ENCODE measurements at places on chromosomes 7 and 10.

DNA sequence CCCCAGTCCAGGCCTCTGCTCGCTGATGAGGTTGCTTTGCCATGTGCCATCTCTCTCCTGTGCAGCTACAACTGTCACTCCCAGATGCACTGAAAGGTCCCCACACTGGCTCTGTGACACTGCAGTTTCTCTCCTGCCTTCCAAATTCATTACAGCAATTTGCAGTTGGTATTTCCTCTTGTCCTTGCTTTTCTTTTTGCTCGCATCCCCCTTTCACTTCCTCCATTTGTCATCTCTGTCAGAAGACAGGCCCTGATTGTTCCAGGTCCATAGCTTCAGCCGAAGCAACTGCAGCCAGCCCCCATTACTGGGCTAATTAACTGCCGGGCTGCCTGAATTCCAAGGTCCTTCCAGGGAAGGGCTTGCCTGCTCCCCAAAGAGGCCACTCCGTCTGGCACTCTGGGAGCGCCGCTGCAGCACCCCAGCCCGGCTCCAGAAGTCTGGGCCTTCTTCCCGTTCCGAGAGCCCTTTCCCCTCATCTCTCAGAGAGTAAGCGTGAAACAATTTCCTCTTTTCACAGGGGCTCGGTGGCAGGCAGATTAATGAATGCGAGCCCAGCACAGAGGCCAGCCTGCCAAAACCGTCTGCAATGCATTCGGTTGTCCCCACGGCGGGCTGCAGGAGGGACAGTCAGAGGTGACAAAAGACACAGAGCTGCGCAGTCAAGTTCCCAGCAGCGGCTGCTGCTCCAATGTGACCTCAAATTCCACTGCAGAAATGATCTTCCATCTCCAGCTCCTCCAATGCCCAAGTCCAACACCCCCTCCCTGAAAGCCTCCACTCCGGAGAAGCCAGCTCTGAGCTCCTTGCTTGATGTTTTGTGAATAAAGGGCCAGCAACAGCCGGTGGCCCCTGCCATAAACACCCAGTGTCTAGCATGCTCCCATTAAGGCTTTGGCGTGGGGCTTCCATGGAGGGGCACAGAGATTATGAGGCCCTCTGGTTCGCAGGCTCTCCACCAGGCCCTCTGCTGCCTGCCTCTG, 279.4 kb upstream of the HABP2 start:
- DNase-seq: no peak

- no peak for DNase-seq
Measured at GRCh38 chr7:15905251-15906040, 219.0 kb upstream of the MEOX2 start.

- DNase-seq: no peak
Measured at GRCh38 chr7:121392277-121393004, 3.7 kb downstream of the FAM3C start.

GRCh38 chr10:1420661-1421362, 316.5 kb downstream of the ADARB2 start:
- no peak for DNase-seq

- no peak for DNase-seq
Measured at GRCh38 chr7:25090374-25090773, 34.7 kb downstream of the CYCS start.

- DNase-seq: no peak
Measured at GRCh38 chr10:104446151-104446550, 92.5 kb downstream of the CFAP58 start.

GRCh38 chr7:139730746-139731612, 46.8 kb downstream of the HIPK2 start:
- no peak for DNase-seq

- DNase-seq: no peak
Measured at GRCh38 chr7:44280636-44280992, 44.8 kb downstream of the CAMK2B start.

- DNase-seq: no peak
Measured at GRCh38 chr10:44995581-44995913, 5.2 kb upstream of the ZNF22 start.

DNA sequence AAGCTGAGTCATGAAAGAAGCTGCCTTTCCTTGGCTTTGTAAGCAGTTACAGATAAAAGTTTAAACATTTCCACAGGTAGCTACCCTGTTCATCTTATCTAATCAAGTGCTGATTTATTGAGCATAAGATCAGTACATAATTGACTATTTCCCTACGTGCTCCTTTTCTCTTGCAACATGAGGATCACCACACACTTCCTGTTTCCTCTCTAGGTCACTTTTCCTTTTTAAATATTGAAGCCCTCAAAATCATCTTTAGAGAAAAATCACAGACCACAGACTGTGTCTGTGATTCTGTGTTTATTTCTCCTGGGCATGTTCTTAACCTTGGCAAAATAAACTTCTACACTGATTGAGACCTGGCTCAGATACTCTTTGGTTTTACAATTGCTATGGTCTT, 69.5 kb downstream of the ZNF37A start:
- no peak for DNase-seq

DNA sequence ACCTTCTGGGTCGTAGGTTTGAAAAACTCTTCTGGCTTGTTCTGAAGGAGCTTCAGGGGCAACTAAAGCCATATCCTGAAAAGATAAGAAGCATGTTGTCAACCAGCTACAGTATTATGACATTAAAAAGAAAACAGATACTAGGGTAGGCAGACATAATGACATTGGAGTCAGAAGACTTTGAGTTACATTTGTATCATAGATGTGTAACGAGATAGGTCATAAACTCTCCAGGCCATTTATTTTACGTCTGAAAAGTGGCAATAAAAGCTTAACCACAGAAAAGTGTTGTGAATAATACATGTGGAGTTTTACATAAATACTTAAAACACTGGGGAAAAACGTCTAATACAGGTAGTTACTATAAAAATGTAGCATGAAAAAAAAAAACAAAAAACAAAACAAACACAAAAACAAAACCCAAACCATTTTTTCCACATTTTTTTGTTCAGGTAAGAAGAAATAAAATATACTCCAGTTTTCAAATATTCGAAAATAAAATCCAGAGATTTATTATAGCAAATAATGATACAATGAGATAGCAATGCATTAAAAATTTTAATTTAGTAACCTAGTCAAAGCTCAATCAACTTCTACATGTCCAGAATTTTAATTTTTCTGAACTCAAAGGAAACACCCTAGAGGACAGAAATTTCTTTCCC, 64.1 kb downstream of the MINDY3 start:
- DNase-seq: no peak

- DNase-seq: no peak
Measured at GRCh38 chr10:35040760-35041501, 49.2 kb downstream of the CUL2 start.

- DNase-seq: no peak
Measured at GRCh38 chr10:6292741-6293151, 90.0 kb downstream of the PFKFB3 start.

GRCh38 chr10:90777621-90778020, 80.2 kb downstream of the HTR7 start:
- no peak for DNase-seq

GRCh38 chr7:16234493-16235146, 186.7 kb downstream of the CRPPA start:
- DNase-seq: no peak

GRCh38 chr7:101863598-101863997, 46.2 kb downstream of the CUX1 start:
- DNase-seq: no peak

GRCh38 chr7:22351878-22352277, 5.1 kb downstream of the RAPGEF5 start:
- no peak for DNase-seq

DNA sequence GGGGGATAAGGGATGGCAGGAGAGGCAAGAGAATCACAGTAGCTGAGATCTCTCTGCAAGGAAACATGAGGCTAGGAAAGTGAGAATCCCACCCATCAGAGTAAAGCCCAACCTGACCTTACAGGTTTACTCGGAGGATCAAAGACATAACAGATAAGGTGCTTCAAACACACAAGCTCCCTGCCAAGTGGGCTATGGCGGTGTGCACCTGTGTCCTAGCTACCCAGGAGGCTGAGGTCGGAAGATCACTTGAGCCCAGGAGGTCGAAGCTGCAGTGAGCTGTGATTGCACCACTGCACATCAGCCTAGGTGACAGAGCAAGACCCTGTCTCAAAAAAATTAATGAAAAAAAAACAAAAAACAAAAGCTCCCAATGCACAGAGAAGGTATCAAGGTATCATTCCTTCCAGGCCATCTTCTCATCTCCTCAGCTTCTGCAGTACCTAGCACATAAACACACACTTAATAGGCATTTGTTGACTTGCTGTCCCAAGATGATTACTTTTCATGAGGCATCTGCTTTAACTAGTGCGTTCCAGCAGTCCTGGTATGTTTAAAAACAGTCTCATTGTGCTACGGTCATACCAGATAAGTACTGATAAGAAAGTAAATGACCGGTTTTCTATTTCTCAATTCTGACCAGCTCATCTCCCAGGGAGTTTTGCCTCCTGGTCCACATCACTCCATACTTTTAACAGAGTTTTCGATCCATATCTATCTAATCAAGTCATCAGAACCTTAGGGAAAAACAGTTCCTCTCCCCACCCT, 13.3 kb downstream of the GNA12 start:
- DNase-seq: no peak

DNA sequence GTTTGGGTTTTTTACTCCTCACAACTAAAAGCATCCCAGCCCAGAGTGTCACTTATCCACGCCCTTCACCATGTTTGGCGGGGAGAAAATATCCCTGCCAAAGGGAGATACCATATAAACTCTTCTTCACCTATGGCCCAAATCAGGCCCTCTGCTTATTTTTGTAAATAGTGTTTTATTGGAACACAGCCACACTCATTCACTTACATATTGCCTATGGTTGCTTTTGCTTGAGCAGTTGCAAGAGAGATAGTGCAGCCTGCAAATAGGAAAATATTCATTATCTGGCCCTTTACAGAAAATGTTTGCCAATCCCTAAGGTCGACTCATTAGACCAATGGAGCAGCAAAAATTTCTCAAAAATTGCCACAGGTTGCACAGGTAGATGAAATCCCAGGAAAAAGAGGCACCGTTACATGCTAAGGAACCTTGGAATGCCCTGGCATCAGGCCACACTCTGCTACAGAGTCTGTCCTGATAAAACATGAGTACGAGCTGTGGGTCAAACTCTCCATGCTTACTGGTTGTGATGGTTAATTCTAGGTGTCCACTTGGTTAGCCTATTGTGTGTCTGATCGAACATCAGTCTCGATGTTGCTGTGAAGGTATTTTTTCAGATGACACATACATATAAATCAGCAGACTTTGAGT, 7.9 kb upstream of the RASSF4 start:
- no peak for DNase-seq

- no peak for DNase-seq
Measured at GRCh38 chr7:4759211-4759610, 16.2 kb upstream of the AP5Z1 start.

DNA sequence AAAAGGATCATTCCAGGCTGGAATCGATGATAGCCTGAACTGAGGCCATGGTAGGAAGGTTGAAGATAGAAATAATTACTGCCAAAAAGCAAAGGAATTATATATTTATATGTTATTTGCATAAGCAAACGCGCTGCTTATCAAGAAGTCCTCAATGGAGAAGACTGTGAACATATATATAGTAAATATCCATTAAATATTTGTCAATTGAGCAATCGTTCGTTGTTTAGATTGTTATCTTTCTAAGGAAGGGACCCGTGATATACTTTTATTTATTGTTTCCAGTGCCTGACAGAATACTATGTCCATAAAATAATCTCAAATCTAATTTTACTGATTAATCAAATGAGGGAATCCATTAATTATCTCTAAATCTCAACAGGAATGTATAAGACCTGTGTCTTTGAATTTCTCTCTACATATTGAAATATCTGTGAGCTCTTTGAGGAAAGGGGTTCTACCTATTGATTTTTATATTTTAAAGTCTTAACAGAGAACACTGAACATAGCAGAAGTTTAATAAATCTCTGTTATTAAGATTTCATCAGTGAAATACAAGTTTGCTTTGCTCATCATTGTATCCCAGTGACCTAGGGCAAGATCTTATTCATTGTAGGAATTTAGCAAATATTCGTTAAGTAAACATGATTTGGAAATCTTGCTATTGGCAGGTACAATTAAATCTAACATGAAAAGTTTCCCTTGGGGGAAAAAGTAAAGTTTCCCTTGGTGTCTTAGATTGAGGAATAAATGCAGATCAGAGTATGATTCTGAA, 12.0 kb upstream of the HERC4 start:
- DNase-seq: no peak

- DNase-seq: no peak
Measured at GRCh38 chr7:78296644-78297371, 498.2 kb downstream of the PHTF2 start.

- no peak for DNase-seq
Measured at GRCh38 chr10:22054961-22055360, 51.4 kb upstream of the DNAJC1 start.

DNA sequence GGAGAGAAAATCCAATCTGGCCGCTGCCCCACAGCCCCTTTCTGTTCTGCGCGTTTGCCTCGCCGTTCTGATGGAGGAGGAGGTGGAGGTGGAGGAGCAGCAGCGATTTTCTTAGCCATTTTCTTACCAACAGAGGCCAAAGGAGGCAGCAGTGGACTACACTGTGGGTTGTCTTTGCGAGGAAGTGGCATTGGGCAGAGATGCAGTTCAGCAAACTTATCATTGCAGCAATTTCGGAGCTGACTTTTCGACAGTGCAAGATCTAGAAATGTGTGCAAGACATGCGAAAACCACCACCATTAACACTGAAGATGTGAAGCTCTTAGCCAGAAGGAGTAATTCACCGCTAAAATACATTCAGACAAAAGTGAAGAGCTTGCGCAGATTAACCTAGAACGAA, 1.9 kb upstream of the ARL4A start:
- DNase-seq: no peak

DNA sequence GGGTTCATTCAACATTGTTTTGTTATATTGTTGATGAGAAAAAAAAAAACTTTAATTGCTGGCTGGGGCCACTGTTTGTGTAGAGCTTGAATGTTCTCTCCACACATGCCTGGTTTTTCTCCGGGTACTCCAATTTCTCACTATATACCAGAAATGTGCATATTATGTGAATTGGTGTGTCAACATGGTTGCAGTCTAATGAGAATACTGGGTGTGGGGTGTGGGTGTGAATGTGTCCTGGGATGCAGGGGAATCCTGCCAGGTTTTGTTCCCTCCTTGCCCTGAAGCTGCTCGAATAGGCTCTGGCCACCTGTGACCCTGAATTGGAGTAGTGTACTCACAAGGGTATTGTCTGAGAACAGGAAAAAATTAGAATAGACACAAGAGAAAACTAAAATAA, 81.4 kb downstream of the VIM start:
- no peak for DNase-seq
